ENCODE measurements at places on chromosomes 4 and X.

DNA sequence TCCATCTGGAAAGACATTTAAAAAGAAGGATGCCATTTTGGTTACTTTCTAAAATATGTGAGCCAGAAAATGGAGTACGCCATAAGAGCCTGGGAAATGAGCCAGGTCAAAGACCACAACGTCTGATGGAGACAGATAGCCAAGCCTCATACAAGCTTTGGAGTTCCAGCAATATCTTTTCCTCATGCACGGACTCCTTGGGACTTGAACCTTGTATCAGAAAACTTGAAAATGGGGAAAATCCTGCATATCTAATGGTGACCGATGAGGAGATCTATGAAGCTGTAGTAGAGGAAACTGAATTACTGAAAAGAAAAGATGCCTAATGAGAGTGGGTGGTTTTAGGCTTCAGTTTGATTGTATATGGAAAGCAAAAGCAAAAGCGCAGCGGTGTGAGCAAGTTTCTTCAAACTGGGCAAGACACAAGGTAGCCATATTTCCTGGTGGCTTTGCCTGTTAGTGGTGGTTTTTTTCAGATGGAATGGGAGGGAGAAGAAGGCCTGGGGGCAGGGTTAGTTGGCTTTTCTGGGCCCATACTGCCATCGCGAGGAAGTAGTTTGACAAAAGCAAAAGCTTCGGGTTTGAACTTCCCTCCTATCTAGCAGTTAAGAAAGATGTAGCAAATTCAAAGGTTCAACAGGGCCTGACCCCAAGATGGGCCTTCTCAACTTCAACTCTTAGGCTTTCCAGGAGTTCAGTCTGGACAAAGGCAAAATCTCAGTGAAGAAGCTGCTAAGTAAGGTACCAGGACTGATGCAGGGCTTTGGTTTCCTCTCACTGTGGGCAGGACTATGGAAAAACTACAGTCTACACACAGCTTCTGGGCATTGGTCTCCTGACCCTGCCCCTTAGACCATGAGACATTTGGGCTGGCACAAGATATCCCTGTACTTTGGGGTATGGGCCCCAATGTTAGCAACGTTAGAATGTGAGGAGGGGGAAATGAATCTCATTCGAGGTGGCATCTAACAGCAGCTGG lies 210.0 kb upstream of the STK26 start:
- DNase-seq, result peak; percentile 75

- DNase-seq, result no peak
Observed at GRCh38 chr4:1901127-1901526, 29.9 kb downstream of the NSD2 start.

GRCh38 chrX:78046362-78046761 lies 57.7 kb upstream of the PGK1 start:
- DNase-seq, result no peak

GRCh38 chr4:78150543-78150864 lies 93.4 kb downstream of the FRAS1 start:
- no peak for DNase-seq

DNA sequence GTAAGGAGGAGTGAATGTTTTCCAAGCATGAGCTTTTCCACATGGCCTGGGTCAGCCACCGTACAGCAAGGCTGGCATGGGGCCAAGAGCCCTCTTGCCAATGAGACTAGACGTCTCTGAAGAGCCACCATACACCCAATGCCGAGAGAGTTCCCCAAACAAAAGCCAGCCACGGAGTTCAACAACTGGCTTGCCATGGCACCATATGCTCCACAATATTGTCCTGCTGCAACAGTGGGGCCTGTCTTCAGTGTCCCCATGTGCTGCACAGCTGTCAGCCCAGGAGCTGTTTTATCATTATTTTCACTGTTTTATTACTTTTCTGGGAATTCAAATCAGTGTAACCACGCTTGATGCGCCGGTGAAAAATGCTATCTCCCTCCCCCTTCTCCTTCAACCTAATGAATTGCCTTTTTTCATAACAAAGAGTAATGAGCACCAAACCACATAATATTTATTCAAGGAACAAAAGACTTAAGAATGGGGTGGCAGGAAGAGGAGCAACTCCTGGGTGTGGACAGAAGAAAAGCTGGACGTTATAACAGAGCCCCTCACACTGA lies 18.4 kb downstream of the MAML3 start:
- no peak for DNase-seq

GRCh38 chrX:27633328-27633727 lies 43.2 kb downstream of the DCAF8L2 start:
- no peak for DNase-seq

- no peak for DNase-seq
Observed at GRCh38 chr4:101843054-101843453, 52.5 kb downstream of the BANK1 start.

DNA sequence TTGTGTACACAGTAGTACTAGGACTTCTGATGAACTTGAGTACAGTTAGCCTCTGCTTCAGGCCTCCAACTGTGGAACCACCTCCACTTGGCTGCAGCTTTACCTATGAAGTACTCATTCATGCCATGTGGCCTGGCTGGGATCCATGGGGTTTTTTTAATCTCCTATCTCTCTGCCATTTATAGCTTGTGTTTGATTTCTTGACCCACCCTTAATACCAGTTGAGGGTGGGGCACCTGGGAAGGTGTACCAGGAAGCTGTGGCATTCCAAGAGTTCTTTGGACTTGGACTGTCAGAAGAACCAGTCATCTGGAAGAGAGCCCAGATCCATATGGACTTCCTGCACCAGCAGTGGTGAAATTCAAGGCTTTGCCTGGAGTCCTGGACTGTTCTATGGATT lies 230.1 kb downstream of the SHROOM3 start:
- no peak for DNase-seq

GRCh38 chr4:153228512-153229140 lies 24.4 kb downstream of the TRIM2 start:
- no peak for DNase-seq

DNA sequence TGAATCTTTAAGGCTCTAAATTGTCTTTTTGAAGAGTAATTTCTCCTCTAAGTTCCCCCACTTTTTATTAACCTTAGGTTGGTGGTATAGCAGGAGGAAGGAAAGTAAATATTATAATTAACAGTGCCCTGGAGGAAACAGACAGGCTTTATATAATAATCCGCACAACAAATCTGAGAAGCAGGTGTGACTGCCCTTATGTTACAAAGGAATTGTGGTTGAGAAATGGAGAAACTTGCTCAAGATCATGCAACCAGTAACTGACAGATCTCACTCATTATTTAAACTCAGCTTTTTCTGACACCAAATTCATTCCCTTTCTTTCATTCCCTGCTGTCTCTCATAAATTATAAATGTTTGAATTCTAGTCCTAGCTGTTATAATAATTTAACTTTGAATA lies 282.0 kb downstream of the PPP3CA start:
- DNase-seq, result no peak

DNA sequence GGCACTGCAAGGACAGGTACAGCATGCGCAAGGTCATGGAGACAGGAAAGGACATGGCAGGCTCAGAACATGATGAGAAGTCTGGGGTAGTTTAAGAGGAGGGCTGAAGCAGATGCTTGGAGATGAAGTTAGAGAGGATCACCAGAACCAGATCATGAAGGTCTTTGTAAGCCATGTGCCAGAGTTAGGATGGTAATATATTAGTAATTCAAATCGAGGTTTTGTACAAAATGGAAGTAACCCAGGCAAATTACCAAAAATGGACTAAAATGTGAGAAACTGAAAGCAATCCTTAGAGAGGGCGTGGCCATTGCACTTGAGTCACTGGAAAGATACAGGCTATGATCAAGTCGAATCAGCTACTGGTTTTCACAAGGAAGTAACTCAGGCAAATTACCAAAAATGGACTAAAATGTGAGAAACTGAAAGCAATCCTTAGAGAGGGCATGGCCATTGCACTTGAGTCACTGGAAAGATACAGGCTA lies 13.5 kb downstream of the RXFP1 start:
- no peak for DNase-seq

- DNase-seq, result no peak
Observed at GRCh38 chrX:40579141-40579540, 1.6 kb upstream of the ATP6AP2 start.

DNA sequence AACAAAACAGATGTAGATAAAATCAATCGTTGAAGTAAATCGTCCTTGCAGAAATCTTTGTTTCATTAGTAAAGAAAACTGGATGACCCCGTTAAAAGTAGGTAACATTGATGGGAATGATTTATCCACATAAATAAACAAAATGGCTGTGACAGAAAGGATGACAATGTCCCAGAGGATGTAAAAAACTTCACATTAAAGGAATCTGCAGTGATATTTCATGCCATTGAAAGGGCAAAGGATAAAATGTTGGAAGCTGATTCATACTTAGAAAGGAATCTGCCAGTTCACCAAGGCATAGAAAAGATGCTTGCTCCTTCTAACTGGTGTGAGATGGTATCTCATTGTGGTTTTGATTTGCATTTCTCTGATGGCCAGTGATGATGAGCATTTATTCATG lies 24.2 kb upstream of the EPGN start:
- no peak for DNase-seq

- no peak for DNase-seq
Observed at GRCh38 chr4:140742838-140743193, 13.4 kb downstream of the TBC1D9 start.

GRCh38 chr4:166518315-166518714 lies 645.3 kb downstream of the TLL1 start:
- no peak for DNase-seq

- peak; percentile 56 for DNase-seq
Observed at GRCh38 chr4:82430964-82431745, 765 bp downstream of the ENOPH1 start.

DNA sequence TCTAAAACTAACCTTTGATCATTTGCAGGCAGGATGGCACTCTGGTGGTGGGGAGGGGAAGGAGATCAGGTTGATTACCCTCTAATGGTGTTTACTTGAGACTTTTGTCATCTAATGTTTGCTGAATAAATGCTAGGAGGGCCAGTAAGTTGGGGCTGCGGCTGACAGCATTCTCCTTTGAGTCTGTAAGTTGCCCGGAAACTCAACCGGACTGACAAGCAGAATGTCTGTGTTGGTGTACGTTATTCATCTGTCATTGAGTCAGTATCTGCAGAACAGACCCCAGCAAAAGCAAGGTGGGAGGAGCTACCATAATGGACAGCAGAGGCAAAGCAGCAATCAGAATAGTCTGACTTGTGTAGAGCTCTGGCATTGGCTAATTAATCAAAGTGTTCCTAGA lies 1210.6 kb upstream of the PABPC4L start:
- no peak for DNase-seq

- no peak for DNase-seq
Observed at GRCh38 chr4:81659051-81659450, 187.3 kb upstream of the RASGEF1B start.

- no peak for DNase-seq
Observed at GRCh38 chr4:8010618-8011017, 71.0 kb upstream of the AFAP1 start.

- no peak for DNase-seq
Observed at GRCh38 chr4:145820407-145820806, 118.2 kb downstream of the ZNF827 start.

- no peak for DNase-seq
Observed at GRCh38 chr4:7074426-7074825, 6.6 kb upstream of the GRPEL1 start.

- no peak for DNase-seq
Observed at GRCh38 chr4:61152433-61152832, 47.7 kb upstream of the ADGRL3 start.

DNA sequence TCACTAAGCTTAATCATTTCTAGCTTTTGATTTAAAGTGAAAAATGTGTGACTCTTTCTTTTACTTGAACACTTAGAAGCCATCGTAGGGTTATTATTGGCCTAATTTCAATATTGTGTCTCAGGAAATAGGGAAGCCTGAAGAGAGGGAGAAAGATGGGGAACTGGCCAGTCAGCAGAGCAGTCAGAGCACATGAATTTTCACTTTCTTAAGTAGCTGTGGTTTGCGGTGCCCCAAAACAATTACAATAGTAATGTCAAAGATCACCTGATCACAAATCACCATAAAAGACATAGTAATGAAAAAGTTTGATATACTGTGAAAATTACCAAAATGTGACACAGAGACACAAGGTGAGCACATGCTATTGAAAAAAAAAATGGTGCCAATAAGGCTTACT lies 45.5 kb downstream of the CENPC start:
- no peak for DNase-seq

DNA sequence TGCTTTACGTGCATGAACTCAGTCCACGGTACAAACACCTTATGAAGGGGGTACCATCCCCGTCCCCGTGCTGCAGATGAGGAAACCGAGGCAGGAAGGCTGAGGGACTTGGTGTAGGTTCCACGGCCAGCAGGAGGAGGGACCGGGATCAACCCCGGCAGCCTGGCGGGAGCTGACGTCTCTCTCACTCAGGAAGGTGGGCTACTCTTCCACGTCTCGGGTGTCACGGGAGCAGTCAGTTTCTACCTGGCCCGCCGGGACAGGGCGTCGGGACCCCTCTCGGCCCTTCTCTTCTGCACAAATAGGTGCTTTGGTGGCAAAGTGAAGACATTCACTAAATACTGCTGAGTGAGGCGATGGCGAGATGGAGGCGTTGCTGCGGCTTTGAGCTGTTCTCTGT lies 53.3 kb downstream of the ACOX3 start:
- no peak for DNase-seq

- DNase-seq, result no peak
Observed at GRCh38 chr4:118712872-118713271, 27.7 kb downstream of the METTL14 start.

DNA sequence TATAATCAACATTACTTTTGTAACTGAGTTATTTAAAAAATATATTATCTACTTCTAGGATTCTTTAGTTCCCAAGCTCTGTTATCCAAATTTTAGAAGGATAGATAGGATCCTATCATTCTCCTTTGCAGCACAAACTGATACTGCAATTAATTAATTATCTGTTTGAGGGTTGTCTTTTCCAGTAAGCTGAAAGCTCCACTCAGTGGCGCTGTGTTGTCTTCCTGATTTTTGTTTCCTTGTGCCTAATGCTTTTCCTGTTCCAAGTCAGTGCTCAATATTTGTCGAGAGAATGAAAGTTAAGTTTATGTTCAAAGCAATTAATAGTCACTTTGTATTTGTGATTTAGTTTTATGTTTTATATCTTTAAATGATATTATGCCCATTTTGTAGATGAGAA lies 107.4 kb upstream of the ANK2 start:
- no peak for DNase-seq

- no peak for DNase-seq
Observed at GRCh38 chrX:24672701-24673190, 21.0 kb upstream of the POLA1 start.

- no peak for DNase-seq
Observed at GRCh38 chr4:122050841-122051240, 99.0 kb upstream of the TRPC3 start.

- peak; percentile 2 for DNase-seq
Observed at GRCh38 chr4:152606753-152607152, 70.9 kb upstream of the FBXW7 start.

DNA sequence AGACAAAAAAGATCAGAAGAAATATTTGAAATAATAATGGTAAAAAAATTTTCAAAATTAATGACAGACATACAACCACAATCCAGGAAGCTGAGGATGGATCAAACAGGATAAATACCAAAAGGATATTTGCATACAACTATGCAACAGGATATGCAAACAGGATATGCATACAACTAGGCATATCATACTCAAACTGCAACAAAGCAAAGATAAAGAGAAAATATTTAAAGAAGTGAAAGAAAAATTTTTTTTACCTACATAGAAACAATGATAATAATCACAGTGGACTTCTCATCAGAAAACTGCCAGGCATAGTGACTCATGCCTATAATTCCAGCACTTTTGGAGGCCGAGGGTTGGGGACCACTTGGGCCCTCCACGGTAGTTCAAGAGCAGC lies 11.3 kb upstream of the DHX15 start:
- no peak for DNase-seq

GRCh38 chr4:83189631-83190136 lies 75.2 kb upstream of the PLAC8 start:
- no peak for DNase-seq

Measured in T-cell (primary cell).